ENCODE measurements at places on chromosomes 12 and 14.
A peak's percentile ranks its signal among the peaks of the same experiment; 100 is the strongest.

DNA sequence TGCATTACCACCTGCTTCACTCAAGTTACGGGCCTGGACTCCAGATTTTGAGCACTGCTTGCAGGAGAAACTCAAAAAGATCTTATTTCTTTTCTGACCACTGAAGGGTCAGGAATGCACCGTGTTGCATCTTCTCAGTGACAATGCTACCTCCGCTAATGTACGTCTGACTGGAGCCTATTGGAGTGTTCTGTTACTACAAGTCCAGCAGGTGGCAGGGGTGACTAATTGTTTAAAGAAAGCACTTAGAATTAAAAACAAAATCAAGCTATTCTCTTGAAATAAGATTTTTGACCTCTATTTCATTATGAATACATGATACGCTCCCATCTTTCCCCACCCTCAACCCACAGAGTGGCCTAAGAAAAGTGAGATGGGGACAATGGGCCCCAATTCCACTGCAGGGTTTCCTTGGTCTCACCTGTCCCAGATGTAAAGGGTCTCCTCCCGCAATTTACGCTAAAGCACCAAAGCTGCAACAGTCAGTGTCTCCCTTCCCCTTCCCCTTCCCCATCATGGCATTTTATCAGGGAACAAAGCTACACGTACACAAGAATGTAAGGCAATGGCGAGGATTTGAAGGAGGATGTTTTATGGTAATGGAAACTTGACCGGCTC, 2.2 kb downstream of the TBPL2 start:
- peak; percentile 20 for DNase-seq

- DNase-seq = no peak
Measured at GRCh38 chr14:35531960-35532747, 1.8 kb upstream of the INSM2 start.

- DNase-seq = no peak
Measured at GRCh38 chr14:88911809-88912208, 87.4 kb downstream of the TTC8 start.

DNA sequence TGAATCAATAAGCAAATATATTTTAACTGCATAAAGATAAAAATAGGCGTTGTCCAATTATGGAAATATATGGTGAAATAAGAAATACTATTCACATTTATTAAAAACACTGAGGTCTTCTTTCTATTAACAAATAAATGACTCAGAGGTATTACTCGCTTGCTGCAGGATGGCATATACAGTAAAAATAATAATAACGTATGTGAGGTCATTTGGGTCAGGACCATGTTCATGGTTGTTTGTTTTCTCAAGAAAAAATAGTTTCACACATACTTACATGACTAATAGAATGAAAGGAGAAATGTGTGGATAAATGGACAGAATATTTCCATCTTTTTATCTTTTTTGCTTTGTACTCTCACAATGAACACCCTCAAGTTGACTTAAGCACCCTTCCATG, 46.5 kb upstream of the RTL1 start:
- no peak for DNase-seq

GRCh38 chr14:71271166-71271945, 364.1 kb downstream of the PCNX1 start:
- DNase-seq = no peak

DNA sequence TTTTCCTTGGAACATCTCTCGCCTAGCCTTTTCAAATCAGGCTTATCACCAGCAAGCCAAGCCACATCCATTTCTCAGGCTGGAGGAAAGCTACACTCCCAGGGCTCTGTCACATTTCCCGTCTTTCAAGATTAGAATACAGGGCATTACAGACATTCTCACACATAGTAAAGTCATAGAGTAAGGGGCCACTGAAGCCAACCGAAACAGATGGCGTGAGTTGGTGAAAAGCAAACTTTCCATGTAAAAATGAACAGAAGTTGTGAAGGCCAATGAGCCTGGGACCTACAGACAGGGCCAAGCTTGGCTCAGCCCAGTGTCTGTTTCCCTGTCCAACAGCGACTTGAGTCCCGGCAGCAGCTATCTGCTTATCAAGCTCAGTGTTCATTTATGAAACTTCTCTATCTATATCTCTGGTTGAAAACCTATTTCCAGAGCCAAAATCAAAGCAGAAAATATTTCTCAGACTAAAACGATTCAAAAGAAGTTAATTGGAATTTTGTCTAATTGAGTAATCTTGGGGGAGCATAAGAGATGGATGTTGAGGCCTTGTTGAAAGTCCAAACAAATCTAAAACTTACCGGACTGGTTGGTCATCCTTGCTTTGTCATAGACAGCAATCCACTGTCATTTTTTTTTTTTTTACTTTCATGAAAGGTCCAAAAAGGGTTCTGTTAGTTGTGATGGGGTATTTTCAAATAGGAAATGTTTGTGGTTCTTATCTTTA, 105.6 kb downstream of the DAAM1 start:
- DNase-seq = no peak

DNA sequence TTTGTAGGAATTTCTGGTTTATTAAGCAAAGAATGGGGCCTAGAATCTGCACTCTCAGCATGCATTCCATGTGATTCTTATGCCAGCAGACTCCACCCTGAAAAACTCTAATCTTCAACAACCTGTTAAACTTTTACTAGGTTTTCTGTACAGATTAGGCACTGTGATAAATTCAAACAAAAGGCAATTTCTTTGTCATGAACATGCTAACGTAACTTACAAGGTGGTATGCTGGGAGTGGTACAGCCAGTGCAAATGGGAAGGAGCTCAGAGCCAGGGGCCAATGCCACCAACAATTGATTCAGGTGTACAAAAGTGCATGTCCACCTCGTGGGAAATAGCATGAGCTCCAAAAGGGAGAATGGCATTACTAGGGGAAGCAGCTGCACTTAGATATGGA, 83.0 kb downstream of the PPFIBP1 start:
- DNase-seq = no peak

DNA sequence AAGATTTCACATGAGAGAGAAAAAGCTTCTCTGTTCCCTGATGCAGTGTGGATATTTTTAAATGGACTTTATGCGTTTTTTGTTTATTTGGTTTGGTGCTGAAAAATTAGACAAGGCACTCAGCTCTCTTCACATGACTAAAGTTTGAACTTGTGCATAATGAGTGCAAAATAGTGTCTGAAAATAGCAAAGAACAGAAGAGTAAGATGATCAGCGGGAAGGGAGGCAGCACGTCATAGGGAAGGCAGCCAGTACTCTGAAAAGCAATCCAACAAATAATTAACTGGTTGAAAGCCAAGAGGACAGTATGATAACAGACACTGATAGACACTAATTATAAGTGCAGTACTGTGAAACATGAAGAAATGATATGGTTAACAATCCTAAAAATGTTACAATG, 46.6 kb upstream of the CDKN3 start:
- no peak for DNase-seq

- DNase-seq = no peak
Measured at GRCh38 chr14:45838597-45838996, 585.6 kb upstream of the MIS18BP1 start.

DNA sequence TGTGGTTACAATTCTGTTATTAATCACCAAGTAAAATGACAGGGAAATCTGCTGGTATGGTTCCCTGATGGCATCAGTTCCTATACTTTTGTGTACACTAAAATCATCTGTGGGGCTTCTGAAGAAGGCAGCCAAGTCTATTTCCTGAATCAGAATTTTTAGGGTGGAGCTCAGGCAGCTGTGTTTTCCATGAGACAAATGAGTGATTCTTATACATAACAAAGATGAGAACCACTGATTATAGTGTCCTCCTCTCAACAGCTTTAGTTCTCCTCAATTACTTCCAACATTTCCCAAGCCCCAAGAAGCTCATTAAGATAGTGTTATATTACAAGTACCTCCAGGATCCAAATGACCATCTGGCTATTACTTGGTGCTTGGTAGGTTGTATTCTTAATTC, 64.5 kb upstream of the USP44 start:
- no peak for DNase-seq

GRCh38 chr14:56598519-56598918, 18.9 kb downstream of the TMEM260 start:
- no peak for DNase-seq

DNA sequence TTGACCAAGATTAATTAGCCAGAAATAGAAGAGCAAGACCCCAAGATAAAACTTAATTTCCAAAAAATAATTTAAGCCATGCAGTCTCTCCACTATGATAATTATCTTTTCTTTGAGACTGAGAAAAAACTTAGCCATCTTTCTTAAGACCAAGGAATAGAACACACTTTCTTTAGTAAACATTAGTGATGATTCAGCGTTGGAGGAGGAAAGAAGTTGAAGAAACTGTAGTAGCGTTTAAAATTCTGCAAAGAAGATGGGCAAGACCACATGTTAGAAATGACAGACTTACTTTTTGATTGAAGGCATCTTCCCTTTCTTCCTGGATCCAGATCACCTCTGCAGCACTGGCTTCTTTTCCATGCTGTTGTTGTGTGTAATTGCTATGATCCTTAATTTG, 124.8 kb upstream of the RASSF8 start:
- DNase-seq = no peak

DNA sequence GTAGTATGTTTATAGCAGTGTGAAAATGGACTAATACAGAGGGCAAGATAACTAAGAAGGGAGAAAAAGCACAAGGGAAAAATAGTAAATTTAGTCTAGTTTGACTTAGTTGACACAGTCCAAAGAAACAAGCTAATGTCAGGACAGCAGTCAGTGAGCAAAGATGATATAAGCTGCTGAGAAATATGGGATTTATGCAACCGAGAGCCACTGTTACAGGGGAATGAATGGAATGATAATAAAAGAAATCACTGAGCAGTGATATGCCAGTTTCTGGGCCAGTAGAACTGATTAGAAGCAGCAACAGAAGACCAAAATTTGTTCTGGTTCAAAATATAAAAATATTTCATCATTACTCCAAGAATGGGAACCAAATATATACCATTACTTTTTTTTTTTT, 60.1 kb downstream of the R3HDM2 start:
- DNase-seq = no peak

GRCh38 chr12:108838194-108839017, 19.0 kb downstream of the SSH1 start:
- peak; percentile 96 for DNase-seq

GRCh38 chr14:90060965-90061684, 669 bp upstream of the KCNK13 start:
- DNase-seq = peak; percentile 30

DNA sequence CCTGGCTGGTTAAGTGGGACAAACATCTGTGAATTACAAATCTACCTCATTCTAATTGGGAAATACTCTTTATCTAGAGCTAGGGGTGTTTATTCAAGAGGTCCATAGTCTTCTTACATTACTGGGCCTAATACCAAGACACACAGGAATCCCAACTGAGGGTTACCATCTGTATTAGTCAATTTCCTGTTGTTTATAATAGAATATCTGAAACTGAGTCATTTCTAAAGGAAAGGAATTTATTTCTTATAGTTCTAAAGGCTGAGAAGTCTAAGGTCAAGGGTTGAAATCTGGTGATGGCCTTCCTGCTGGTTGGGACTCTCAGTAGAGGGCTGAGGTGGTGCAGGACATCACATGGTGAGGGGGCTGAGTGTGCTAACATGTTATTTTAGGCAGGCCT, 36.0 kb downstream of the RTRAF start:
- DNase-seq = no peak

- DNase-seq = peak; percentile 7
Measured at GRCh38 chr12:120814903-120815429, 89.2 kb downstream of the SPPL3 start.

- DNase-seq = no peak
Measured at GRCh38 chr14:101643651-101644050, 82.4 kb downstream of the DIO3 start.

GRCh38 chr12:113238309-113238708, 17.0 kb downstream of the TPCN1 start:
- DNase-seq = no peak

GRCh38 chr12:68904351-68904962, 28.5 kb downstream of the CPM start:
- DNase-seq = peak; percentile 93

DNA sequence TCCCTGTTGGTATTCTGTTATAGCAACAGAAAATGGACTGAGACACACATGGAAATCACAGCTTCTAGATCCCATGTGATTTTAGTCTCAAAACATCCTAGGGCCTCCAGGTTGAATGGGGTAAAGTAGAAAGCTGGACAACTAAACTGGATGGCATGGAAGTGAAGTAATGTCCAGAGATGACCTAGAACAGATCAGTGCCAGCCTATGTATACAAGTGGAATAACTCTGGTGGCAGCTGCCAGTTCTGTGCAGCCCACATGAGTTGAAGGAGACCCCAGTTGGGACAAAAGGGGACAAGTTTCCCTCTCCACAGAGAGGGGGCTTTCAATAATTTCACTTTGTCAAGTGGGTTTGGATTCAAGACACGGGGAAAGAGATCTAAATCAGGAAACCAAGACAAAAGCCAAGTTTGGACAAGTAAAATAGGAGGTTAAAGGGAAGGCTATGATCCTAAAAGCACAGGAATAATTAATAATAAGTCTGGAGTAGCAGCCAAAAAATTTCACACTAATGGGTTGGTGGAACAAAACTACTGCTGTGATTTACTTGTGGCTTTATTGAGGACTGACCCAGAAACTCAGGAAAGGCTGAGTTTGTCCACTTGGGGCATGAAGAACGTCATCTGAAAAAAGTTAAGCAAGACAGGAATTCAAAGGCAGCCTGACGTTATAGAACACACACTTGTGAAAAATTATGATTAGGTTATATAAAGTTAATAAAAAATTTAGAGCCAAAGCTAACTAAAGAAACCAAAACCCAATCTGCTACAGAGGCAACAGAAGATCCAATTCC, 11.7 kb downstream of the KIF21A start:
- no peak for DNase-seq

GRCh38 chr12:122171399-122171798, 2.6 kb downstream of the IL31 start:
- DNase-seq = no peak

- no peak for DNase-seq
Measured at GRCh38 chr14:98725191-98725590, 546.8 kb downstream of the BCL11B start.

DNA sequence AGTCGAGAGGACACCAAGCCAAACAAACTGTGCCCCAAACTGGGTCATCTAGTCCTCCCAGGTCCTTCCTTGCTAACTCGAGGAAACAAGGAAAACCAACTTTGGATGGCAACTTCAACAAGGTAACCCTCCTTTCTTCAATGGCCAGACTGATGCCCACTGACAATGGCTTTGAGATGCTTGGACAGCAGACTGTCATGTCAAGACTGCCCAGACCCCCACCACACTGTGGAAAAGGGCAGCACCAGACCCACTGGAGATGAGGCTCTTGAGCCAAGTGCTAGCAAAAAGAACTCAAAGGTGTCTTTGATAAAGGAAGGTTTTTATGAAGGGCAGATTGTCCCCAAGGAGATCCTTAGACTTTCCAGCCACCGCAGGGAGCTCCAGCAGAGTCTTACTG, 9.0 kb upstream of the CDH24 start:
- DNase-seq = no peak

- no peak for DNase-seq
Measured at GRCh38 chr12:69275471-69275891, 36.1 kb downstream of the CPSF6 start.

GRCh38 chr12:93003531-93004239, 74.6 kb upstream of the EEA1 start:
- no peak for DNase-seq

GRCh38 chr12:64203036-64203435, 19.1 kb downstream of the KICS2 start:
- DNase-seq = no peak

- no peak for DNase-seq
Measured at GRCh38 chr12:123995023-123995748, 22.2 kb downstream of the ZNF664 start.

All from inflammatory macrophage treated with lipopolysaccharide for 4 hours (primary cell).